Cortex of kidney (tissue), 1 donor: ENCODE measurements at places on chromosomes 7 and 10.

GRCh38 chr7:127816354-127817190 lies 164.6 kb downstream of the SND1 start:
- no peak for DNase-seq

GRCh38 chr7:146937836-146938235 lies 821.2 kb downstream of the CNTNAP2 start:
- no peak for DNase-seq

- DNase-seq, result no peak
Measured at GRCh38 chr10:107741971-107742370, 577.5 kb upstream of the SORCS1 start.

DNA sequence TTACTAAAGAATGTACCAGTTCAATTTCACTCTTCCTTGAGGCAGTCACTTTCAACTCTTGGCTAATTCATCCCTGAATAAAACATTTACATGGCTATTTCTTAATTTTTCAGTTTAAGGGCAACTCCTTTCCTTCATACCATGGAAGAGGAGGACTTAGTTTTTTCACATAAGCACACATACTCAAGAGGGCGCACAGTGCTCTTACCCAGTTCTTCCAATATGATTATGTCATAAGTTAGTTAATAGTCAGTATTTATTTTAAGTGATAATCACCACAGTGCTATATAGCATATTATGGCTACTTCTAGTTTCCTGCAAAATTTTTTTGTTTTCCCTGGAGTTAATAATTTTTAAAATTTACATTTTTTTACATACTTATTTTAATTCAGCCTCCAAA lies 58.6 kb downstream of the SND1 start:
- DNase-seq, result no peak

- no peak for DNase-seq
Measured at GRCh38 chr10:70513848-70514309, 35.3 kb downstream of the PALD1 start.

DNA sequence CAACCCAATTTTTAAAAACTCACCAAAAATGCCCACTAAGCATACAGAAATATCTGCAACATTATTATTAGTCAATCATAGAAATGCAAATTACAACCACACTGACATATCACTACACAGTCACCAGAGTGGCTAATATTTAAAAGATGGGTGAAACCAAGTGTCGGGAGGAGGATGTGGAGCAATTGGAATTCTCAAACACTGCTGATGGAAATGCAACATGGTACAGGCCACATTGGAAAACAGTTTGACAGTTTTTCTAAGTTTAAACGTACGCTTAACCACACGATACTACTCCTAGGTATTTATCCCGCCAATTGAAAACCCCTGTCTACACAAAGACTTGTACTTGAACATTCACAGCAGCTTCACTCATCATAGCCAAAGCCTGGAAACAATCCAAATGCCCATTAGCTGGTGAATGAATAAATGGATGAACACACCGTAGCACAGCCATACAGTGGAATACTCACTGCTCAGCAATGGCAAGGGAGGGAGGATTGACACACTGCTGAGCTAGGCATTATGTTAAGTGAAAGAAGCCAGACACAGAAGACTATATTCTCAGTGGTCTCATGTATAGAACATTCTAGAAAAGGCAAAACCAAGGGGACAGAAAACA lies 16.3 kb downstream of the GCK start:
- DNase-seq, result no peak

DNA sequence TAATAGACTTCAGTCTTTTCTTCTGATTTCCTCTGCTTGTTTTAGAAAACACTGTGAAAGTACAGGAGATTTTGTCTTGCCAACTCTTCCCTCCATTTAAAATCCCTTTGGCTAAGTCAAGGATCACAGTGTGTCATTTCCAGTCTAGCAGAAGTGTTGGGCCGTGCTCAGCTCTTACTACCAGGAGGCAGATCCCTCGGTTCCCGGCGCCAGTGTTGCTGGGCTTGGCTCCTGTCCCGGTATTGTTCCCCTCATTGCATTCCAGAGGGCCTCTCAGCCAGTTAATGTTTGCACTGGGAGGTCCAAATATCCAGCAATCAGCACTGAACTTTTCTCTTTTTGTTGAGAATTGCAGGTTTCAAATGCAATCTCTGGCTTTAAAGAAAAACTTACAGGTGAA lies 612.1 kb upstream of the MGMT start:
- DNase-seq, result no peak

DNA sequence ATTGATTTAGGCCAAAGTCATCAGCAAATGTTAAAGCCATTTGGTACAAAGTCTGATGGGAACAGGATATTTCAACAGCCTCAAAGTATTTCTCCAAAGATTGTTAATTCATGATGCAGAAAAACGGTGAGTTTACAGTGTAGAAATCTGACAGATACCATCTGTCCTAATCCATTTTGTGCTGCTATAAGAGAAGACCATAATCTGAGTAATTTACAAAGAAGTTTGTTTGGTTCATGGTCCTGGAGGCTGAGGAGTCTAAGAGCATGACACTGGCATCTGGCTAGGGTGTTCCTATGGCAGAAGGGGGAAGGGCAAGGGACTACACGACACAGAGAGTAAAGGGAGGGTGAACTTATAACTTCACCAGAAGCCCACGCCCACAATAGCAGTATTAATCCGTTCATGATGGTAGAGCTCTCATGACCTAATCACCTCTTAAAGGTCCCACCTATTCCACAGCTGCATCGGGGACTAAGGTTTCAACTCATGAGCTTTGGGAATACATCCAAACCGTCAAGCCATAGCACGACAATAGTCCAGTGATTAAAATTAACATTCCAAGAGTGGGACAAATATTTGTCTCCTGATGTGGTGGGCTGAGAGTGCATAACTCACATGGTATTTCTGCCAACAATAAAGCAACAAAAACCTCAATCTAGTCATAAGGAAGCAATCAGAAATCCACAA lies 298.6 kb upstream of the AKR1E2 start:
- DNase-seq, result no peak

GRCh38 chr7:44973610-44974401 lies 5.0 kb downstream of the MYO1G start:
- DNase-seq, result no peak

- DNase-seq, result no peak
Measured at GRCh38 chr7:12557282-12557681, 13.2 kb upstream of the SCIN start.

DNA sequence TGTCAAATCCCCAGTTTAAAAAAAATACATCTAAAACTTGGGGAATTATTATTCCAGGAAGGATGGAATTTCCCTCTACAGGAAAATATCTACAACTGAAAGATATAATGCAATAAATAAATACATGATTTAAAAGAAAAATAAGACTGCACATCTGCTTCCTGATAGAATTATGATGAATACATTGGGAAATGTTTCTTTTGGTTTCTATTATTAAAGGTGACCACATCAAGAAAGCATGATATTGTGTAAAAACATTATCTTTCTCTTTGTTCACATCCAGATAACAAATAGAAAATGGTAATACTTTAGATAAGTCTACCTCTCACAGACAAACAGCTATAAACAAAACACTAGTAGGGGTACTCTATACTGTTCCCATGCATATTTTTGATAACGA lies 19.2 kb downstream of the SEMA3D start:
- no peak for DNase-seq

- DNase-seq, result no peak
Measured at GRCh38 chr7:105209870-105210269, 178.9 kb downstream of the SRPK2 start.

DNA sequence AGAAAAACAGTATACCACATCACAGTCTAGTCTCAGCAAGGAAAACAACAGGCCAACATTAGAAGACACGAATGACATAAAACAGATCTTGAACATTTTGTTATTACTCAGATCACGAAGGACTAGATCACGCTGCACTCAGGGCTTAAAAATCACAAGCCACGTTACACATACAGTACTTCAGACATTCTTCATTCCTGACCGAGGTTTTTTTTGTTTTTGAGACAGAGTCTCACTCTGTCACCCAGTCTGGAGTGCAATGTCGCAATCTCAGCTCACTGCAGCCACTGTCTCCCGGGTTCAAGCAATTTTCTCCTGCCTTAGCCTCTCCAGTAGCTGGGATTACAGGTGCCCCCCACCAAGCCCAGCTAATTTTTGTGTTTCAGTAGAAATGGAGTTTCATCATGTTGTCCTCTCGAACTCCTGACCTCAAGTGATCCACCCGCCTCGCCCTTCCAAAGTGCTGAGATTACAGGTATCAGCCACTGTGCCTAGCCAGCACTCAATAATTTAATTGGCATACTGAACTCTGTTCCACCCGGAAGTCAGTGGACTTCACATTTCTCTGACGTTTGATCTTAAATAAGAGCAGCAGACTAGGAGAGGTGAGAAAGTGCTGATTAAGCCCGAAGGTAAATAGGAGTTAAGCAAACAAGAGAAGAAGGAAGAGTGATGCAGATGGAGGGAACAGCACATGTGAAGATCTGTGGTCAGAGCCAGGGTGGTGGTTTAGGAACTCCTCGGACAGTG lies 3.5 kb downstream of the AIMP2 start:
- no peak for DNase-seq

- no peak for DNase-seq
Measured at GRCh38 chr7:29371472-29371871, 176.9 kb downstream of the CHN2 start.

- no peak for DNase-seq
Measured at GRCh38 chr10:112080231-112080630, 103.3 kb downstream of the GPAM start.

DNA sequence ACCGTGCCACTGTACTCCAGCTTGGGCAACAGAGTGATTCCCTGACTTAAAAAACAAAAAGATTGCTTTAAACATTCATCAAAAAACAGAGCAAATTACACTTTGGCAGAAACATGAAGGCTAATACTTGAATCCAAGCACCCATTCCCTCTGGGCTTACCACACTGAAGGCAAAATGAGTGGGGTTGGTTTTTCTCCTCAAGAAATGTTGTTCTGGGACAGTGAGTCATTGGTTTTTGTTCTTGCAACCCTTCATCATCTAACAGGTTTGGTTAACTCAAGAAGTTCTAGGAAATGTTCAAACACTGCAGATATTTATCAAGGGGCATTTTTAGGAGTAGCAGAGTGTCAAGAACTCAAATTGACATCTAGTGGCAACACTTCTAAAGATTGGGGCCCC lies 60.5 kb downstream of the KIAA1217 start:
- DNase-seq, result no peak

GRCh38 chr7:125358551-125359167 lies 429.0 kb upstream of the POT1 start:
- no peak for DNase-seq

GRCh38 chr10:98422182-98422581 lies 7.2 kb upstream of the PYROXD2 start:
- no peak for DNase-seq

GRCh38 chr7:150974468-150975391 lies 3.4 kb downstream of the KCNH2 start:
- no peak for DNase-seq

- no peak for DNase-seq
Measured at GRCh38 chr10:49596493-49596809, 13.7 kb upstream of the SLC18A3 start.

GRCh38 chr10:101708870-101709269 lies 13.9 kb upstream of the FBXW4 start:
- DNase-seq, result no peak

DNA sequence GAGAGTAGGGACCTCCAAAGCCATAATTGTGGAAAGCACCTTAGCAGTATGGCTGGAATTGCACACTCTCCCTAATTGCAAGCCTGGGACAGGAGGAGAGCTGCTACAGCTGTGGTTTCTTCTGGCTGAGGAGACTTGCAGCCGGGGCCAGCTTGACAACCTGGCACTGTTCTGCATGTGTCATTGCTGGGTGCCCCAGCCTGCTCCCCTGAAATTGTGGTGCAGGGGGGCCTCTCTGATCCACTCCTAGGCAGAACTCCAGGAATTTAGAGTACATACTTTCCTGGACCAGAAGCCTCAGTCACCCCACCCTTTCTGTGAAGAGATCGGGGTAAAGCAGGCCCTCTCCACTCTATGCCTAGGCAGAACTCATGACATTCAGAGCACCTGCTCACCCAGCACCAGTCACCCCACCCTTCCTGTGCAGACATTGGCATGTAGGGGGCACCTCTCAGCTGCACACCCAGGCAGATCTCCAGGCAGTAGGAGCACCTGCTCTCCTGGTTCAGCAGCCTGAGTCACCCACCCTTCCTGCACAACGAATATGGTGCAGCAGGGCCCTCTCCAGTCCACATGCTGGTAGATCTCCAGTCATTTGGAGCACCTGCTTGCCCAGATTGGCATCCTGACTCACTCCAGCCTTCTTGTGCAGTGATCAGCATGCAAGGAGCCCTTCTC lies 34.4 kb upstream of the DYNC1I1 start:
- DNase-seq, result no peak

GRCh38 chr10:129495698-129496097 lies 28.7 kb downstream of the MGMT start:
- DNase-seq, result no peak

DNA sequence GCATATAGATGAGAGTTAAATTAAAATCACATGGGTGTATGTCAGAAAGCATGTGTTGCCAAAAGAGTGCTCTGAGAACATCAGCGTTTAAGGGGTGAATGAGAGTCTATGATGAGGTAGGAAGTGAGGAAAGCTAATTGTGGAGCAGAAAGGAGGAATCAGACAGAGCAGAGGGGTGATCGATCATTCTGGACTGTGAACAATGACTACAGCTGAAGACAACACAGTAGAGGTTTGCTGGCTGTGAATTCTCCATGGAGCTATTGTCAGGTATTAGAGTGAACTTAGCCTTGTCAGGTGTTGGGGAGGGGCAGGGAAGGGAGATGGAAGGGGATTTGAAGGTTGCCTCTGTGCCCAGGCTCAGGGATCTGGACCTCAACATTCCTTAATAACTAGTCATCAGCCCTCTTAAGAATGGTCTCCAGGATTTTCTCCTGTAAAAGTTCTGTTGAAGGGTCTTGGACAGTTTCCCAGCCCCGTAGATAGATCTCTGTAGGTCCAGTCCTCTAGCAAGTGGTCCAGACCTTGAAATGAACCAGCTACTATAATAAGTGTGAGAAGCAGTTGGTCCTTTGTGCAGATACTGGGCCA lies 57.1 kb downstream of the KIF5B start:
- no peak for DNase-seq

DNA sequence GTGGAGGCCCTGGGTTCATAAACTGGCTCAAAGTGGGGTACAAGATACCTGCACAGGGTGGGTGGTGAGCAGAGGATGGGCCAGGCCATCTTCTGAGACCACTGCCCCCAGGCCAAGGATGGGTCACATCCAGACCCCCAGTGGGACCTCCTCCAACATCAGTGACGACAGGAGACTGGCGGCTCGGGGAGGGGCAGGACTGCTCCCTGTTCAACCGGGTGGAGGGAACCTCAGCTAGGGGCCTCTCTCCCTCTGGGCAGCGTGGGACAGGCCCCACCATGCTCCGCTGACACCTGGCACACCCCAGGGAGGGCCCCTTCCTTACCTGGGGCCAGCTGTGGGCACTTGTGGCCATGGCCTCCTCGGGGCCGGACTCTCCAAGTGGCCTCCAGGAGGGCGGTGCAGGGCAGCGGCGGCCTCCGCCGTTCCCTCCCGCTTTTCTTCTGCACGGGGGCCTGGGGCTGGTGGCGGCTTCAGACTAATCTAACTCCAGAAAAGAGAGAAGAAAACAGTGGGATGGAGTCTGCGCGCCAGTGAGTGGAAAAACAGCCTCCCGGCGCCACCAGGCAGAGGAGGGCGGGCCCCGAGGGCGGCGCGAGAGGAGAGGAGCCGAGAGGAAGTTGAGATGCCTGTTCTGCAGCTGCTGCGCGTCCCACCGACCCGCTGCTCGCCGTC lies at the start of gene CALHM2:
Gene CALHM2 (minus strand): TSS at position 540 of the 675 bp plus-strand sequence. CDS start 2,429 bp downstream, outside the sequence.
- no peak for DNase-seq
